ENCODE measurements at places on chromosomes 3 and 15. TPM values are rescaled to one million over a fixed set of nuclear protein-coding genes. Genes with fewer than 3 reads are reported as not detected.

The ACKR4 gene
- total RNA-seq, result 0.16 TPM

The TRANK1 gene
- total RNA-seq, result 11.0 TPM

The AVEN gene
- 35.1 TPM for total RNA-seq

The BNC1 gene
- total RNA-seq, result 26.2 TPM

GRCh38 chr3:69085168-69085832 lies 563 bp downstream of the ARL6IP5 start:
- H3K4me1 ChIP-seq, result peaks cover 41% of the 10 kb centered on the region
- H3K27me3 ChIP-seq, result no peaks in the 10 kb centered on the region
- no peaks in the 10 kb centered on the region for H3K36me3 ChIP-seq
- peak overlapping the region; percentile 77 for H3K4me3 ChIP-seq
- H3K27ac ChIP-seq, result peak overlapping the region; percentile 84

DNA sequence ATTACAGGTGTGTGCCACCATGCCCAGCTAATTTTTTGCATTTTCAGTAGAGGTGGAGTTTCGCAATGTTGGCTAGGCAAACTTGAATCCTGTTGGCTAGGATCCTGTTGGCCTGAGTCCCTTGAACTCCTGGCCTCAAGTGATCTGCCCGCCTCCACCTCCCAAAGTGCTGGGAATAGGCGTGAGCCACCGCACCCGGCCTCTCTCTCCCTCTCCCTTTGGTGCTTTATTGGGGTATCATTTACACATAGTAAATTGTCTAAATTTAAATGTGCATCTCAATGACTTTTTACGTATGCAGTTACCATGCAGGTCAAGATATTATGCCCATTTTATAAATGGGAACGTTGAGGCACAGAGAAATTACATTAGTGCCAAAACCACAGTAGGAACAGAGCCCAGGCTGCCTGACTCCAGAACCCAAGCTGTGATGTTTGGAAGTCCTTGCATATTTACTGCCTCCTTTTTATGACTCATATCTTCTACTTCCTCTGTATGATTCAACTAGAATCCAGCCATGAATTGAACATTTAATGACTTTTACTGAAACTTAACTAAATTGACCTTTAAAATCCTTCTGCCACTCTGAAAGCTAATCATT lies 34.0 kb upstream of the RPP14 start:
- no peak for DNase-seq
- no peak overlapping the region for H3K27ac ChIP-seq
- no peaks in the 10 kb centered on the region for H3K4me1 ChIP-seq
- no peak overlapping the region for H3K4me3 ChIP-seq

- H3K4me3 ChIP-seq, result no peak overlapping the region
- H3K36me3 ChIP-seq, result no peaks in the 10 kb centered on the region
- DNase-seq, result no peak
- peaks cover 7% of the 10 kb centered on the region for H3K4me1 ChIP-seq
- H3K27me3 ChIP-seq, result no peaks in the 10 kb centered on the region
- H3K27ac ChIP-seq, result peak overlapping the region; percentile 91
These were observed 77.0 kb downstream of the KLF13 start for GRCh38 chr15:31403606-31404005.

- no peaks in the 10 kb centered on the region for H3K27me3 ChIP-seq
- no peak overlapping the region for H3K4me3 ChIP-seq
- no peak overlapping the region for H3K27ac ChIP-seq
- no peak for DNase-seq
- no peaks in the 10 kb centered on the region for H3K36me3 ChIP-seq
These were observed 32.7 kb downstream of the RTP1 start for GRCh38 chr3:187230011-187230410.
